NCI-H82 (cell line): ENCODE measurements at places on chromosomes 12 and 14.

DNA sequence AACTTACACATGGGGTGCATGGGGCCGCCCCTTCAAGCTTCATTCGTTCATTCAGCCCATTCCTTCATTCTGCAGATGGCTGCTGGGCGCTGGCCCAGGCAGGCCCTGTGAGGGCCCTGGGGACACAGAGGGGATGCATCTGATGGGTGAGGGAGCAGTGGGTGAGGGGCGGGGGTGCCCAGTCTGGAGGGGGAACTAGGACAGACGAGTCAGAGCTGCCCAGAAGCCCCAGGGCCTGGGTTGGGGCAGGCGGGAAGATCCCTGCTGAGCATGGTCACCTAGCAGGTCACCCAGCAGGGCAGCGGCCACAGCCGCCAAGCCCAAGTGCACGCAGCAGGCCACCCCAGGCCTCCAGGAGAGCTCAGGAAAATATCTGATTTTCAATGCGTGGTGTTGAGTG, 14.1 kb downstream of the TRMT61A start:
- no peak for DNase-seq

GRCh38 chr12:41998436-41998835, 146.2 kb downstream of the GXYLT1 start:
- no peak for DNase-seq

- peak; percentile 86 for DNase-seq
These were observed 4.9 kb downstream of the VAMP1 start for GRCh38 chr12:6465467-6466183.

- no peak for DNase-seq
These were observed 28.3 kb downstream of the SLC5A8 start for GRCh38 chr12:101181776-101182175.

DNA sequence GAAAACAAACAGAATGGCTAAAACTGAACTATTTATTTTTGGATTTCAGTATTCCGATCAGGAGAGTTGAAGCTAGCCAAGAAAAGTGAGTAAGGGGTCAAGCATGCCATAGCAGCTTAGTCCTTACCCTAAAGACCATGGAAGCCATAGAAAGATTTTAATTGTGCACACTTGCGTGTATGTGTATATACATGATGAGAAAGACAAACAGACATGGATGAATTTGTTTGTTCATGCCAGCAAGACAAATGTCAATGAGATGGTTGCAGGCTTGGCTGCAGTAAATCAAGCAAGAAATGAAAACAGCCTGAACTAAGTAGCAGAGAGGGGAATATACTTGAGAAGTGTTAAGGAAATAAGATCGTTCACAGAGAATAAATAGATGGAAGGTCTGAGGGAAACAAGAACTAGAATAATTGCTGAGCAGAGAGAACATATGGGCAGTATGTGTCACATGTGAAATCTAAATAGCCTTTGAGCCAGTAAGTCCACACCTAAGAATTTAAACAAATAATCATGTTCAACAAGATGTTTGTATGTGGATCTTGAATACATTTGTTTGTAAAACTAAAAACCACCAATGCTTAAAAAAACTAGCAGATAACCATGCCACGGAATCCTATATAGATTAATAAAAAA, 14.8 kb downstream of the SNW1 start:
- no peak for DNase-seq

DNA sequence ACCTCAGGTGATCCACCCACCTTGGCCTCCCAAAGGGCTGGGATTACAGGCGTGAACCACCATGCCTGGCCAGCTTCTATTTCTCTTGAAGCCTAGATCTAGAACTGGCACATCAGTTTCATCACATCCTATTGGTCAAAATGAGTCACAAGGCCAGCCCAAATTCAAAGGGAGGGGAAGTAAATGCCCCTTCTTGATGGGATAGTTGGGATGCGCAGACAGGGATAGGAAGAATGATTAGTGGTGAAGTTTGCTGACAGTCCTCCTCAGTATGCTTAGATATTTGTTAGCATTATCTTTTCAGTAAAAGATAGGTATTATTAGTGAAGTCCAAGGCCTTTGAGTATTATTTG, 33.4 kb downstream of the CRADD start:
- DNase-seq: no peak

- no peak for DNase-seq
These were observed 28.2 kb upstream of the TMEM233 start for GRCh38 chr12:119565404-119565803.

DNA sequence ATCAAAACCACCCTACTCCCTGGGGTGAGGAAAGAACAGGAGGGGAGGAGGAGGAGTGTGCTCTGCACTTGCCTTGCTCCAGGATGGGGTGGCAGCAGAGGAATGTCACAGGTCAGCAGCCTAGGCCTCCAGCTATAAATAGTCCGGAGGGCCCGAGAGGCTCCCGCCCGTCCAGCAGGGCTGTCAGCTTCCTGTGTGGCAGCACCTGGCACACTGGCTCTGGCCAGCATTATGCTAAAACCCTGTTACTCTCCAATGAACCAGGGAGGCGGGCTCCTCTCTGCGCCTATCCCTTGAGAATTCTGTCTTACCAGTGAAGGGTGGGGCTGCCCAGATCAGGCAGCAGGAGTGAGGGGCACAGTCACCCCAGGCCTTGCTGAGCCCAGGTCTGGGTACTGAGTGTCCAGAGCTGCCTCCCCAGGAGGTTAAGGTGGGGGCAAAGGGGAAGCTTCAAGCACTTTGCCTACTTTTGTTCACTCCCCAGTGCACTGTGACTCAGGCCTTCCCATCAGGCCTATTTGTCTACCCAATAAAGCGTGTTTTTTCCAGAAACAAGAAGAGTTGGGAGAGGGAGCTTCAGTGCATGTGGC, 1.2 kb upstream of the COX14 start:
- peak; percentile 51 for DNase-seq

DNA sequence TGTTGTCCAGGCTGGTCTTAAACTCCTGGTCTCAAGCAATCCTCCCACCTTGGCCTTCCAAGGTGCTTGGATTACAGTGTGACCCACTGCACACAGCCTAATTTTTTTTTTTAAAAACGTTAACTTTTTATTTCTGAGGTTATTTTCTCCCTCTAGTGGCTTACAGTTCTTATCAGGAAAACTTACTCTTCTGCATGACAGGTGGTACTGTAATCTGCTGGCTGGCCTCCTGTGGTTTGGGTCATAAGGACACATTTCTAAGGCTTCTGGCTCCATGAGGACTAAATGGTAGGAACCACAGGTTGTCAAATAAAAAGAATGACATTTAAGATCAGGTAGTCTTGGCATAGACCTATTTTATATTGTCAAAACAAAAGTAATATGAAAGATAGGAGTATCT, 7.7 kb upstream of the NCKAP1L start:
- DNase-seq: no peak
